ENCODE measurements at places on chromosomes 3 and 15. TPM values are rescaled to one million over a fixed set of nuclear protein-coding genes. Genes with fewer than 3 reads are reported as not detected.

The SLC51A gene
- total RNA-seq = not detected

The LRRC2 gene
- total RNA-seq = 2.9 TPM

The TCAIM gene
- total RNA-seq = 33.2 TPM

- no peak for DNase-seq
These were observed 1006.6 kb upstream of the CFAP20DC start for GRCh38 chr3:60056404-60056803.

DNA sequence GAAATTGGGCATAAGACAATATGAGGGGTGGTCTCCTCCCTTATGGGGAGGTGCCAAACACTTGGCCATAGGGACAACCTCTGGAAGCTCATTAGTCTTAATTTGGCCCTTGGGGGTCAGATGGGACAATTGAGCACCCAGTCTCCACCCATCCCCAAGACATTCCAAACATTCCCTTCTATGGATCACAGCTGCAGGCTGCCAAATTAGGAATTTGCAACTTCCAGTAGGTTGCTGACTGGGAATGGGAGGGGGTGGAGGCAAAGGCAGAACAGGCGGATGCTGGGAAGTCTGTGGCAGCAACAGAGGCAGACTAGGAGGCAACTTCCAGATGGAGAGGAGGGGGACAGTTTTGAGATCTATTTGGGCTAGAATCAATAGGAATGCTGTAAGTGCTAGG lies 1.4 kb upstream of the PDHB start:
- DNase-seq = no peak

- no peak for DNase-seq
These were observed 274.9 kb upstream of the PPP2R3A start for GRCh38 chr3:135690664-135691063.

All from upper lobe of right lung (tissue), 1 donor.